Fibroblast of the aortic adventitia (primary cell): ENCODE measurements at places on chromosomes 1 and 21. TPM values are rescaled to one million over a fixed set of nuclear protein-coding genes. Genes with fewer than 3 reads are reported as not detected.

The AMY2A gene
- total RNA-seq = not detected in 2 replicates

The ADCY10 gene
- 0.09 and 0.25 TPM in 2 replicates for total RNA-seq

The F5 gene
- 0.16 TPM in 1 of 2 replicates, not detected in the other for total RNA-seq

The DIRAS3 gene
- 1.2 and 4.6 TPM in 2 replicates for total RNA-seq

The FLAD1 gene
- total RNA-seq = 5.2 and 17.7 TPM in 2 replicates
